ENCODE measurements at places on chromosomes 12 and 14.
A peak's percentile ranks its signal among the peaks of the same experiment; 100 is the strongest.

DNA sequence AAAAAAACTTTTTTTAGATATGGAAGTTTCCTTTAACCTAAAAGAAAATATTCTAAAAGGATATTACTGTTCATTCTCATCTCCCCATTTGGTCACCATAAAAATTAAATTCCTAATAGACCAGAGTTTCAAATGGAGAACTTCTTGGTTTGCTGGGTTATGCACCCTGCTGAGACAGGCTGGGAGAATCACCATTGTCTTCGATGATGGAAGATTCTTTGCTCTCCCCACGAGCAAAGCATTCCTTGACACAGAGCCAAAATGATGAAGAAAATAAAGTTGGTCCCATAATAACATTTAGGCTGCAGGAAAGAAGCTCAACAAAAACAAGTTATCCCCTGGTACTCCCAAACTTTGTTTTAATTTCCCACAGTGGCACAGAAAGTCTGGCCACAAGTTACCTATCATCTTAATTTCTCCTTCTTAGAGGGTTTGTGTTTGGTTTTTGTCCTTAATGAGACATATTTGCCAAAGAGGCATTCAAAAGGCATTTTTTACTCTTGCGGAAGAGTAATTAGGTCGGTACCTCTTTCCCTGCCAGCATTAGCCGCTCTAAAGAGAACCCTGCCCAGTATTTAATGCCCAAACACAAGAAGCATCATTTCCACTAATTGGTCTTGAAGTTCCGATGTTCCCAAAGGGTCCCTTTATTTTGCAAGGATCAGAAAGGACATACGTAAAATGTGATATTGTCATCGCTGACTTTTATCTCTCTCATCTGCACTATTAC lies 4.8 kb downstream of the DIO2 start:
- DNase-seq, result no peak

- DNase-seq, result peak; percentile 79
Observed at GRCh38 chr14:96038920-96039632, at the start of gene C14orf132. TSS of gene C14orf132 (plus strand) at chr14:96039362. CDS start at chr14:96039501, 139 bp downstream.

DNA sequence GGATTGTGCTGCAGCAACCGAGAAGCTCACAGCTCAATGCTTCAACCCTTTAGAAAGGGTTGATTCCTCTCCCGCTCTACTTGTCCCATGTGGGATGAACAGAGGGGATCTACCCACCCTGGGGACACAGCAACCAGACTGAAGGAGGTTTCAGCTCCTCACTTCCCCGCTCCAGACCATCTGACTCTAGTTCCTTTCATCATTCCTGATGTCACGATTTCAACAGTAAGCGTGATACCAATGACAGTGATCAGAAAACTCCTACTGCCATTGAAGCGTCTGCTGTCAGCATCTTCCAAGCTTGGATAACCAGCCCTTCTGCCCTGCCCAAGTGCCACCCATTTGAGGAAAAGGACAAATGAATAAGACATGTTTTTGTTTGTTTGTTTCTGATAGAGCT lies 14.3 kb downstream of the SERPINA1 start:
- no peak for DNase-seq

GRCh38 chr12:4154672-4155225 lies 118.8 kb upstream of the CCND2 start:
- no peak for DNase-seq

GRCh38 chr12:25249931-25250738 lies 594 bp downstream of the KRAS start:
- DNase-seq, result peak; percentile 77

- no peak for DNase-seq
Observed at GRCh38 chr14:33848706-33849454, 102.0 kb downstream of the EGLN3 start.

DNA sequence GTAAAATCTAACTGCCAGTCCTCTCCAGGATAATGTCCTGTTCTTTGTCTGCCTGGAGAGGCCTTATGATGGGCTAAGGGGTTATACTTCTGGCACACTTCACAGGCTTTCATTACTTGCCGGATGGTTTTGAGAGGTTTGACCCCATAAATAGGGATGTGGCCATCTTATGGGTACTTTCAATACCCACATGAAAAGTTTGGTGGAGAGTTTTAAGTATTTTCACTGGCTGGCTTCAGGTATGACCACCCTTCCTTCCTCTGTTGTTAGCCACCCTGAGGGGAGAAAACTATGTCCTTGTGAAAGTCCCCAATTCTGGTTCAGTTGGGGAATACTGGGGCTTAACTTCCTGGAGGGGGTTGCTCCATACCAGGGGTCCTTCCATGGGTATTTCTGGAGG lies 54.8 kb downstream of the ASCL4 start:
- no peak for DNase-seq
